ENCODE measurements at places on chromosomes 6 and 20.

GRCh38 chr6:106628658-106629102, 618 bp downstream of the RTN4IP1 start:
- DNase-seq: no peak

DNA sequence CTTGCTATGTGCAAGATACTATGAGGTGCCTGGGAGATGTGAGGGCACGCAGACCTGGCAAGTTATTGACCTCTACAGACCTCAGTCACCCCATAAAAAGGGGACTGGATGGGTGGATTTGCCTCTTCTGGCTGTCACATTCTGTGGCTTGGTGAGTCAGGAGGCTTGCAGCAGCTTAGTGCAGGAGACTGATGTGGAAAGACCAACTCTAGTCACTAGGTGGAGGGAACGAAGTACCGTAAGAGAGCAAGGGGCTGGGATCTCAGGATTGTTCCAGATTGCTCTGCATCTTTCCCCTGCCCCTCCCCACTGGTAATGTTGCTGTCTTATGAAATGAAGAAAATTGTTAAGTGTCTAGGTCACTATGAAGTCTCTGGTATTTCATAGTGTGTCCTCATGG, 3.3 kb downstream of the MAPRE1 start:
- DNase-seq: no peak

- DNase-seq: peak; percentile 43
Measured at GRCh38 chr6:3281631-3282475, 23.1 kb downstream of the PSMG4 start.

GRCh38 chr6:75481394-75481793, 12.2 kb downstream of the FILIP1 start:
- no peak for DNase-seq

- no peak for DNase-seq
Measured at GRCh38 chr6:118788702-118789101, 105.2 kb upstream of the ASF1A start.

DNA sequence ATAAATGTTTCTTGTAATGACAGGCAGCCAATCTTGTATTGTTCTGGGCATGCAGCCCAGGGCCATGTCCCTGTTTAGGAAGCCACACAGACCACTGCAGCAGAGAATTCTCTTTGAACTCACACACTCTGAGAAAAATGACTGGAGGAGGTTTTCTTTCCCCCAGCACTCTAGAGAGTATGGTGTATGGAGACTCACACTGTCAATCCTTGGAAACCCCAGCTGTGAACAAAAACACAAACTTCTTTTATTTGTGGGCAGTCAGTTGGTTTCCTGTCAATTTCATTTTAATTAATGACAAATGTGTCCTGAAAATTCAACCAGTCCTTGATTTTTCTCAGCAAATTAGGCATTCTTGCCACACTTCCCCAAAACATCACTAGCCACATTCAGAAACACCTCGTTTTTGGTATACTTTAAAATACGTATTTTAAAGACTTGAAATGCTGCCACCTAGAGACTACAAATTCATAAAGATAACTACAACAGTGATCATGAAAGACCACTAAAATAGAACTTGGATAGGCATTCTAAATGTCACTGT, 52.9 kb upstream of the UFL1 start:
- DNase-seq: no peak

DNA sequence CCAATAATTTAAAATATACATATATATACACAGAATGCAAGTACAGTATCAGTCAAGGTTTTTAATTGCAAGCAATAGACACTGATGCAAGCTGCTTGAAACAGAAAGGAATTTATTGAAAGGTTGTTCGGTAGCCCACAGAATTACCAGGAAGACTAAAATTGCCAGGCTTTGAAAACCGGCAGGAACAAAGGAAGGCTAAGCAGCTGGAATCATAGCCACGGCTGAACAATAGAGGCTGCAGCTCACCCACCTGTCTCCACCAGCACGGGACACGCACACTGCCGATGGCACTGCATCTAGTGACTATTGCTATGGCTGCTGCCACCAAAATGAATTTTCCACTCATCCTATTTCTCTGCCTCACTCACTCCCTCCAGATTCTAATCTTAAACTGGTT, 22.0 kb upstream of the L3MBTL3 start:
- no peak for DNase-seq

- DNase-seq: no peak
Measured at GRCh38 chr20:40506537-40506939, 182.5 kb downstream of the MAFB start.

DNA sequence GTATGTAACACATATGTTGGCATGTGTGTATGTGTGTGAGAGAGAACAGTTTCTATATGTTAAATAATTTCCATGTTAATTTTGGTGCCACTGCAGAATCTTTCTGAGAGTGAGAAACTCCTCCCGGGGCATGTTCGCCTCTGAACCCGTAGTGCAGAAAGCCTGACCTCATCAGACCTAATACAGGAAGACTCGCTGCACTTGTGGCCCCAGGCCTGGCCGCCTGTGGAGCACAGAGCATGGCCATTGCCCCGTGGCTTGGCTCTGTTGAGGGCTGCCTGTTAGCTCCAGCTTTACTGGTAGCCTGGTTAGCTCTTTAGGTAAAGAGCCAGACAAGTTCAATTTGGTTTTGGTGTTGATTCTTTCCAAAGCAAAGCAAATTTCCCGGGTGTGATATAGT, 25.5 kb downstream of the FARS2 start:
- no peak for DNase-seq

DNA sequence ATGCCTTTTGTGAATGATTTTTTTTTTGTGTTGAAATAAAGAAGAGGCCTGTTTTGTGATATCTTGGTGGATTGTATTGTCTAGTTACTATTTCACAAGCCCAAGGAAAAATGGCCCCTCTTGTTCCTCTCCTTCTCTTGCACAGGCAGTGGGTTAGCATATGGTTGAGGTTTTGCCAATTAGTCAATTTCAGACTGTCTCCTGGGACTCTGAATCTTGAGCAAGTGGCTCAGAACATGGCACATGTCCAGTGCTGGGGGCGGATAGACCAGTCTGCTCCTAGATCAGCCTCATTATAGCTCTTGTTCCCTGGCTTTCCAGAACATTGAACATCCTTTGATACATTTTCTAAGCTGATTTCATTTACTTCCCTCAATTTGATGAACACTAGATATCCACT, 589.2 kb downstream of the PHF3 start:
- no peak for DNase-seq

DNA sequence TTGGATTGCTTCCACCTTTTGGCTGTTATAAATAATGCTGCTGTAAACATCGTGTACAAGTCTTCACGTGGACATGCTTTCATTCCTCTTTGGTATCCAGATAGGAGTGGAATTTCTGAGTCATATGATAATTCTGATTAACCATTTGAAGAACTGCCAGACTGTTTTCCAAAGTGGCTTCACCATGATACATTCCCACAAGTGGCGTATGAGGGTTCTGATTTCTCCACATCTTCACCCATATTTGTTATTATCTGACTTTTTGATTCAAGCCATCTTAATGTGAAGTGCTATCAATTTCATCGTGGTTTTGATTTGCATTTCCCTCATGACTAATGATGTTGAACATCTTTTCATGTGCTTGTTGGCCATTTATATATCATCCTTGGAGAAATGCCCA, 2.9 kb upstream of the SNRPB start:
- no peak for DNase-seq

DNA sequence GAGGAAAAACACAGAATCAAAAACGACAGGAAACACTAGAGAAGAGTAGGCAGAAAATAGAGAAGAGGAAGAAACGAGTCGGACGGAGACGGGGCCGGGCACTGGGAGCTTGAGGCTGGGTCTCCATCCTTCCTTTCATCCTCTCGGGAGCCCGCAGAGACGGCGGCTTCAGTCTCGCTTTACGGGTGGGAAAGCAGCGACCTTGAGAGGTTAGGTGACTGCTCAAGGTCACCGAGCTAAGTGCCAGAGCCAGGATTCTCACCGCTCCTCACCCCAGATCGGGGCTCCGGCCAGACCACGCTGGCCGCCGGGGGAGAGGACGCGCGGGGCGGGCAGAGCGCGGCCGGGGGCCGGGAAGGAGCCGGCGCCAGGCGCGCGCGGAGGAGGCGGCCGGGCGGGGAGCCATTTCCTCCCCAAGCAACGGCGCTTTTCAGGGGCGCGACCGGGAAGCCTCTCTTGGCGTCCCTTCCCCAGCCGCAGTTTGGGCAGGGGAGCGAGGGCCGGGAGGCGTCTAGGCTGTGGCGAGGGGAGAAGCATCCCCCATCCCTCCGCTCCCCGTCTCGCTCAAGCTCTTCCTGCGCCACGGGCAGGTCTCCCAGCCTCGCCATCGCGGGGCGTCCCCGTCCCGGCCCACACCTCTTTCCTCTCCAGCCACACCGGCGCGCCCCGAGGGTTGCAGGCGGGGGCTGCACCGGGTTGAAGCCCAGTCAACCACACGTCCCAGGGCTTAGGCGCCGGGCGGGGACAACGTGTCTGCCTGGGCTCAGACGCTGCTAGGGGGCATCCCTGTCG, 24.1 kb upstream of the MAP3K7 start:
- DNase-seq: no peak

GRCh38 chr6:161557333-161558107, 283.7 kb upstream of the AGPAT4 start:
- DNase-seq: no peak

GRCh38 chr20:41154436-41155176, 17.3 kb downstream of the PLCG1 start:
- no peak for DNase-seq

DNA sequence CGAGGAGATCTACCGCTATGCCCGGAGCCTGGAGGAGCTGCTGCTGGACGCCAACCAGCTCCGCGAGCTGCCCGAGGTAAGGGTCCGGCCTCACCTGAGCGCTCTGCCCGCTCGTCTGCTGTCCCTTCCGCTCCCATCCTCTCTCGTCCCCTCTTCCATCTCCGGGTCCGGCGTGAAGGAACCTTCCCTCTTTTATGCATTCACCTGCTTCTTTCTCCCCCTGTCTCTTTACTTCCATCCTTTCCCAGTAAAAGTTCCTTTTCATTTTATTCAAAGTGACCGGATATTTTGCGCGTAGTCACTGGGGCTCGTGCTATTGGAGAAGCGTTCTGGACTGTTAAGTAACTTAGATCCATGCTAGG, 516 bp downstream of the LRRC1 start:
- DNase-seq: no peak

- no peak for DNase-seq
Measured at GRCh38 chr6:156564807-156565149, 212.4 kb upstream of the ARID1B start.

- no peak for DNase-seq
Measured at GRCh38 chr6:12343440-12344162, 53.4 kb downstream of the EDN1 start.

- no peak for DNase-seq
Measured at GRCh38 chr20:40896814-40897700, 131.6 kb upstream of the TOP1 start.

DNA sequence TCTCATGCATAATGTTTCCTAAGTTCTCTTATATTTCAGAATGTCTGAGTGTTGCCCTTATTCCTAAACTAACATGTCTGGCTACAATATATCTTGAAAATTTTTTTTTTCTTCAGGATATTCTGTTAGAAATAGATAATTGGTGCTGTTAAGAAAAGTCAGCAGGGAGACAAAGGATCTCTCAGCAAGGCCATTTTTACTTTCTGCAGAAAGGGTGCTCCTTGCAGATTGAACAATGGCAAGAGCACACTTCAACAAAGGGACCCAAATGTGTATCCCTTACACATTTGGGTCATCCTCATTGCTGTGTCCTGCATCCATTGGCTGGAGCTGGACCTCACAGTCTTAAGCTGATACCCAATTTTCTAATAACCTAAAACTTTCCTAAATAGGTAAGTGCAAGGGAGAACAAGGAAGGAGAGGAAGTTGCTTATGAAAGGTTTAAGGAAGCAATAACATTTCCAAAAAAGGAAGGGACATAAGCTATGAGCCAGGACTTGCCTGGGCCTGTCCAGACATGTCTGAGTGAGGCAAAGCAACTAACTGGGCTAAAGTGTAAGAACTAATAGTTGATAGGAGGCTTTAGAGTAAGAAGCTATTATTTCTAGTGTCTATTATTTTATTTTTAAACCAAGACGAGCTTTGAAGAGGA, 429.6 kb downstream of the BCKDHB start:
- no peak for DNase-seq

DNA sequence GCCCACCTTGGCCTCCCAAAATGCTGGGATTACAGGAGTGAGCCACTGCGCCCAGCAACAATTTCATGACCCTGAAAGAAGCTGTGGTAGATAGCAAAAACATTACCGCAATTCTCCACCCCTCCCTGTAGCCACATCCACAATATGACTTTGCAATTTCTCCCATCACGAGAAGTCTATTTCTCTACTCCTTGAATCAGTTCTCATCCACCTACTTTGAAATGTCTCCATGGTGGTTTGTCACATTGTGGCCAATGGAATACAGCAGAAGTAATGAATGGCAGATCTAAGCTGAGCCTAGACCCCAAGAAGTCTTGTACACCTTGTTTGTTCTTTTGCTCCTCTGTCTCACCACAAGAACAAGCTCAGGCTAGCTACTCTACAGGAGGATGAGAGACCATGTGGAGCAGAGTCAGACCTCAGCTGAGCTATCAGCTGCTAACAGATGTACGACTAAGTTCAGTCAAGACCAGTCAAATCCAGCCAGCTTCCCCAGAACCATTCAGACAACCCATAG, 6.3 kb downstream of the OXT start:
- no peak for DNase-seq

DNA sequence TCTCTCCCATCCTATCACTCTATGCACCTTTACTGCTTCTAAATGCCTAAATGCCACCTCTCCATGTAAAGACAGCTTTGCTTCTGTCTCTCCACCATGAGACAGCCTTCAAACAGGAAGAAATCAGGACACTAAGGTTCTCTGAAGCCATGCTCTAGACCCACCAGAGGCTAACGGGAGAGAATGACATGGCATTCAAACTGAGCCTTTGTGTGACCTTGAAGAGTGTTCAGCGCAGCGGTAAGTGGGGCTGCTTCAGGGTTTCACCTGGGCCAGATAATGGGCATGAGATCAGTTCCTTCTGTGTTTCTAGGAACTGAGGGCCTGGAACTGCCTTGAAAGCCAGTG, 20.1 kb downstream of the FAM50B start:
- no peak for DNase-seq

DNA sequence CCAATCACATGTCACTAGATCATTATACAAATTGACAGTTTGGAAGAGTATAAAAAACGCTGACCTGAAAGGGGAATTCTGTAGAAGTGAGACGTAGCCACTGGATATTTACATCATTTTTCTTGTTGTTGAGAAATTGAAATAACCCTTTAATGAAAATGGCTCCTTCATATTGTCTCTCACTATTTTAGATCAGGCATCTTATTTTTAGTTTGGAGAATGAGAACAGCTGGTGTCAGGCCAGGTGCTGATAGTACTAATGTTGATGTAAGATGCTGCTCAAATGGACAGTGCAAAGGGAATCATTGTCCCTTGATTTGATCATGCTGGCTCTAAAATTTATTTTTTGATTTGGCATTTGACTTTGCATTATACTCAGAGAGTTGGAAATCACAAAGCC, 17.4 kb downstream of the NKAIN2 start:
- DNase-seq: no peak

GRCh38 chr6:37732688-37733087, 35.0 kb upstream of the MDGA1 start:
- DNase-seq: no peak

GRCh38 chr6:111477481-111477938, 5.5 kb downstream of the REV3L start:
- DNase-seq: no peak

- DNase-seq: no peak
Measured at GRCh38 chr6:109260701-109261100, 121.6 kb downstream of the CD164 start.

- no peak for DNase-seq
Measured at GRCh38 chr6:156421933-156422332, 355.2 kb upstream of the ARID1B start.
